ENCODE measurements at places on chromosomes 4 and X. TPM values are rescaled to one million over a fixed set of nuclear protein-coding genes. Genes with fewer than 3 reads are reported as not detected.

- H3K27ac ChIP-seq, result no peak overlapping the region
- no peaks in the 10 kb centered on the region for H3K36me3 ChIP-seq
These were observed 16.7 kb upstream of the MCF2 start for GRCh38 chrX:139724626-139725025.

DNA sequence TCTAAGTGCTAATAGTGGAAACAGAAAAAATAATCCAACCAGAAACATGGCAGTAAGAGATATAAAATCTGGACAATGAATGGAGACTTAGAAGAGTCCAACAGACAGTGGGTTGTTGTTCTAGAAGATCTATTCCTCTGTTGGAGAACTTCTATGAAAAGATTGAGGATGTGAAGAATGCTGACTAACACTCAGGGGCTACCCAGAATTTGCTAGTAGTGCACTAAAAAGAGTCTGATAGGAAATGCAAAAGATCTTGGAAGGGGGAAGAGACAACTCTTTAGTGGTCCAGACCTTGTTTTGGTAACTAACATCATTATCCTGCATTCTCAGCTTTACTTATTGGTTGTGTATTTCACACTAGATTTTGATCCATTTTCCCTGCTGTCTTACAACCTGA, 77.9 kb downstream of the SMARCA1 start:
- H3K36me3 ChIP-seq, result no peaks in the 10 kb centered on the region
- no peak overlapping the region for H3K27ac ChIP-seq
- no peaks in the 10 kb centered on the region for H3K27me3 ChIP-seq
- DNase-seq, result no peak

DNA sequence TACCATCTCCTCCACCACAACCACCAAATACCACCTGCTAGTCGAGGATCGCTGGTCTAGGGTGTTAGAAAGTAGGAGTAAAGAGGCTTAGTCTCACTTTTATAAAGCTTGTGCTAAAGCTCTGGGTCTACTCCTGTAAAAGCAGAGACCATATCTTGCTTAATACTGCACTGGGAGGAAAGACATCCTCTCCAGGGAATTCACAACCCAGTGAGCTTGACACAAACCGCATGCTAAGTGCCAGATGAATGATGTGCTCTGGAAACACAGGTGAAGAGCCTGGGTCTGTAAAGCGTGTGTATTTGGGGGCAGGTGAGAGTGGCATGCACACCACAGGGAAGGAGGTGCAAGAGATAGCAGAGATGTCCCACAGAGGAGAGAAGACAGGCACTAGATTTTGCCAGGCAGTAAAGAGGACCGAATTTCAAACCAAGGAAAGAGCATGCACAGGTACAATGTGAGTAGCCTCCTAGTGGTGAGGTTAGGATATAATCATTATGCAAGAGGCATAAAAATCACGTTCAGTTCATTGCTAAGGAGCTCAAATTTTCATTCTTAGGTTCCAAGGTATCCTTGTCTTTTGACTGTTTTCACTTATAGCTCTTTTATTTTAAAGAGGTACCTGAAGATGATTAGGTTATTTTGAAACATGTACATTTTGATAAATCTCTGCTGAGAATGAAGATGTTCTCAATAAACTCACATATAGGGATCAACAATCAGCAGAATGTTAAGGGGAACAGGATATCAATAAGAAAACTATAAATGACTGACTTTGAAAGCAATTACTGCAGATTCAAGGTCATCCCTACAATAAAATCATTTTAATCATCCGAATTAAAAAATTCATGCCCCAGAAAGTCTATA, 20.7 kb downstream of the TAPT1 start:
- H3K36me3 ChIP-seq, result peaks cover 46% of the 10 kb centered on the region
- H3K4me3 ChIP-seq, result no peak overlapping the region
- H3K4me1 ChIP-seq, result peaks cover 12% of the 10 kb centered on the region
- H3K27me3 ChIP-seq, result no peaks in the 10 kb centered on the region

DNA sequence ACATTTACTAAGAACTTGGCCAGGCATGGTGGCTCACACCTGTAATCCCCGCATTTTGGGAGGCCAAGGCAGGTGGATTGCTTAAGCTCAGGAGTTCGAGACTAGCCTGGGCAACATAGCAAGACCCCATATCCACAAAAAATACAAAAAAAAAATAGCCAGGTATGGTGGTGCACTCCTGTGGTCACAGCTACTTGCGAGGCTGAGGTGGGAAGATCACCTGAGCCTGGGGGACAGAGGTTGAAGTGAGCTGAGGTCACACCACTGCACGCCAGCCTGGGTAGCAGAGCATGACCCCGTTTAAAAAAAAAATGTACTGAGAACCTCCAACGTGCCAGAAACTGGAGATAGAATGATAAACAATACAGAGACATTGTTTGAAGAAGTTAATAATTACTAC, 8.0 kb downstream of the OPRPN start:
- no peak for DNase-seq
- H3K27ac ChIP-seq, result no peak overlapping the region
- H3K4me1 ChIP-seq, result no peaks in the 10 kb centered on the region
- no peaks in the 10 kb centered on the region for H3K36me3 ChIP-seq
- no peaks in the 10 kb centered on the region for H3K27me3 ChIP-seq

- no peaks in the 10 kb centered on the region for H3K27me3 ChIP-seq
- H3K27ac ChIP-seq, result no peak overlapping the region
- H3K36me3 ChIP-seq, result no peaks in the 10 kb centered on the region
- H3K4me1 ChIP-seq, result peaks cover 30% of the 10 kb centered on the region
- H3K4me3 ChIP-seq, result no peak overlapping the region
These were observed 103.8 kb upstream of the ATP6AP2 start for GRCh38 chrX:40476958-40477357.

DNA sequence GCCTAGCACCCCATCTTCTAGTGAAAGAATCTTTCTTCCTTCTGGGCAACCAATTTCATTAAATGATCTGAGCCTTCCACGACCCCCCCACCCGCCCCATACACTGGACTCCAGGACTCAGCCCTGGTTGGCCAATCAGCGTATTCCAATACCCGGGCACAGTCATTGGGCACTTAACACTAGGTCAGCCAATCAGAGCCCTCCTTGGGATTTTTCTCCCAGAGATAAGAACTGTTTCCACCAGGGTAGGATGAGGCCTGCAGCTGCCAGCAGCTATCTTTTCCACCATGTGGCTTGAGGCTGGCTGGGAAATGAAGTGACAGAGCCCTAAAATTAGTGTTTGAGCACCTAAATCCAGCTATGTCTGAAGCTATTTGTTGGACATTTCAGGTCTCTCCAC, 418.8 kb downstream of the BCOR start:
- H3K4me3 ChIP-seq, result no peak overlapping the region
- H3K36me3 ChIP-seq, result no peaks in the 10 kb centered on the region
- no peak overlapping the region for H3K27ac ChIP-seq
- H3K27me3 ChIP-seq, result no peaks in the 10 kb centered on the region
- no peaks in the 10 kb centered on the region for H3K4me1 ChIP-seq
- no peak for DNase-seq

GRCh38 chr4:148151806-148152205, 290.4 kb downstream of the NR3C2 start:
- no peaks in the 10 kb centered on the region for H3K4me1 ChIP-seq
- no peak overlapping the region for H3K27ac ChIP-seq
- no peak overlapping the region for H3K4me3 ChIP-seq
- H3K27me3 ChIP-seq, result no peaks in the 10 kb centered on the region

The ASB12 gene
- total RNA-seq, result not detected
